ENCODE measurements at places on chromosomes 4 and X.

- DNase-seq = no peak
Observed at GRCh38 chrX:56744996-56745395, 16.0 kb downstream of the NBDY start.

DNA sequence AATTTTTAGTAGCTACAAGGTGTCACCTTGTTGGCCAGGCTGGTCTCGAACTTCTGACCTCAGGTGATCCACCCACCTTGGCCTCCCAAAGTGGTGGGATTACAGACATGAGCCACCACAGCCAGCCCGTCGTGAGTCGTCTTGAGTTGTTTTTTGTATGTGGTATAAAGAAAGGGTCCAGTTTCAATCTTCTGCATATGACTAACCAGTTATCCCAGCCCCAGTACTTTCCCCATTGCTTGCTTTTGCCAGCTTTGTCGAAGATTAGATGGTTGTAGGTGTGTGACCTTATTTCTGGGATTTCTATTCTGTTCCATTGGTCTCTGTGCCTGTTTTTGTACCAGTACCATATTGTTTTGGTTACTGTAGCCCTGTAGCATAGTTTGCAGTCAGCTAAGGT is 105.9 kb downstream of the OR13H1 start:
- no peak for DNase-seq

- DNase-seq = no peak
Observed at GRCh38 chr4:8568068-8568668, 12.0 kb upstream of the GPR78 start.

GRCh38 chrX:9698576-9698975 is 67.1 kb downstream of the GPR143 start:
- no peak for DNase-seq

GRCh38 chrX:25976683-25977310 is 161.3 kb upstream of the MAGEB18 start:
- no peak for DNase-seq

DNA sequence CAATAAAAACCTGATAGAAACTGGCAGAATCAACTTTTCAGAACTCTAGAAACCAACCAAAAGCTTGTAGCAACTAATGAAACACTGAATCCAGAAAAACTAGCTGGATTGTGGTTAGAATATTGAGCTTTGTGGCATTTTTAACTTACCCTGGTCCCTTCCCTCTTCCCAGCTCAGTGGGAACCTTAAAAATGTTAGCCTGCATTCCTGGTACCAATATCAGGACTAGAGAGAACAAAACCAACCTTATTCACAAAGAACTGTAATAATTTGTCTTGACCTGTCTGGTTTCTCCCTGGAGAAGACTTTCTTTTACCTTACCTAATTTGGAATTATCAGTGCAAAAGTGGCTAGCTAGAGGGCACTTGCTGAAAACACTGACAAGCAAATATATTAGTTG is 21.2 kb downstream of the SH3D19 start:
- DNase-seq = no peak

DNA sequence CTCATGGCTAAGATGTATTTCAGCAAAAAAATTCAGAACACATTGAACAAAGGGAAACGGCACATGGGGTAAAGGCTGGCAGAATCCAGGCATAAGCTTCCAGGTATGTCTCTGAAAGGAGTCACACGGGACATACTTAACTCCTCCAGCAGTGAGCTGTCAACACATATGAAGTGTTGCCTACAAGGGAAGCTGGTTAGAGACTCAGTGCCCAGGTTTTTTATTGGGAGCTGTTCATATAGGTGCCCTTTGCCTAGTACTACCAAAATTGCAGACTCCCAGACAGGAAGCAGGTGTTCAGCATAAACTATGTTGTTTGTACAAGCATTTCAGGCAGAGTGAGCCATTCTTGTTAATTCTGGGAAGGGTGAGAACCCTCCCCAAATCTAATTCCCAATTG is 77.4 kb upstream of the PUDP start:
- no peak for DNase-seq

DNA sequence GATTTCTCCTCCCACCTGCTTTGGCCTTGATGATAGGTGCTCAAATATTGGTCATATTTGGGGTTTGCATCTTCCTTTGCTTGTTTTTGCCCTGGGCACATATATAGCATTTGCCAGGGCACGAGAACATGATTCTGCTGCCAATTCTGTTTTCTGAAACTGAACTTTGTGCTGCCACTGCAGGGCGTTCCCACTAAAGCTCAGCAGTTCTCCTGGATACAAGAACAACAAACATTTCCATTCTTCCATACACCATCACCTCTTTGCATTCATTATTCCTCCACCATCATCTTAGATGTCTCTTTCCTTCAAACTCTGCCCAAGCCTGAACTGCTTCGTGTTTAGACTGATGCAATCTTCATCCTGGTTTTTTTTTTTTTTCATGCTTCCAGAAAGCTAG is 36.3 kb upstream of the GATB start:
- no peak for DNase-seq

DNA sequence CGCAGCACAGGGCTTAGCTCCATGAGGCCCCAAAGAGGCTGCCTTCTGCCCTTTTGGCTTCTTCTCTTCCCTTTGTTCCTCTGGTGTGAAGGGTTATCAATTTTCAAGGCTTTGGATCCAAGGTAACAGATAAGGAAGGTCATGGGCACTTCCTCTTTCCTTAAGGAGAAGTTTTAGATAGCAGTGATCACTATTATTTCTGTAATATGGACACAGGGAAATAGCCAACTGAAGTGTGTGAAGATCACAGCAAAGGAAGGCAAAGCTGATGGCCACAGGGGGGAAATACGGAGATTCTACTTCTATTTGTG is 366.8 kb downstream of the UNC5C start:
- no peak for DNase-seq

DNA sequence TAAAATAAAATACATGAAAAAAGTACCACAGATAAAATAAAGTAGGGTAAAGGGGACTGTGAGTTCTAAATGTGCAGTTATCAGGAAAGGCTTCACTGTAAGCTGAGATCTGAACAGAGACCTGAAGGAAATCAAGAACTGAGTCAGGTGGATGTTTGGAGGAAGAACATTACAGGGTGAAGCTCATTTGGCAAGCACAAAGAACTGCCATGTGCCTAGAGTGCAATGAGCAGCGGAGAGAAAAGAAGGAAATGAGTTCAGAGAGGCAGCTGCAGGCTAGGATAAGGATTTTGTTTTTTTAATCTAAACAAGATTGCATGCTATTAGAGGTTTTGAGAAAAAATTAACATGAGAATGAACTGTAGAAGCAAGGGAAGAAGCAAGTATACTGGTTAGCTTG is 373.1 kb downstream of the STPG2 start:
- no peak for DNase-seq

DNA sequence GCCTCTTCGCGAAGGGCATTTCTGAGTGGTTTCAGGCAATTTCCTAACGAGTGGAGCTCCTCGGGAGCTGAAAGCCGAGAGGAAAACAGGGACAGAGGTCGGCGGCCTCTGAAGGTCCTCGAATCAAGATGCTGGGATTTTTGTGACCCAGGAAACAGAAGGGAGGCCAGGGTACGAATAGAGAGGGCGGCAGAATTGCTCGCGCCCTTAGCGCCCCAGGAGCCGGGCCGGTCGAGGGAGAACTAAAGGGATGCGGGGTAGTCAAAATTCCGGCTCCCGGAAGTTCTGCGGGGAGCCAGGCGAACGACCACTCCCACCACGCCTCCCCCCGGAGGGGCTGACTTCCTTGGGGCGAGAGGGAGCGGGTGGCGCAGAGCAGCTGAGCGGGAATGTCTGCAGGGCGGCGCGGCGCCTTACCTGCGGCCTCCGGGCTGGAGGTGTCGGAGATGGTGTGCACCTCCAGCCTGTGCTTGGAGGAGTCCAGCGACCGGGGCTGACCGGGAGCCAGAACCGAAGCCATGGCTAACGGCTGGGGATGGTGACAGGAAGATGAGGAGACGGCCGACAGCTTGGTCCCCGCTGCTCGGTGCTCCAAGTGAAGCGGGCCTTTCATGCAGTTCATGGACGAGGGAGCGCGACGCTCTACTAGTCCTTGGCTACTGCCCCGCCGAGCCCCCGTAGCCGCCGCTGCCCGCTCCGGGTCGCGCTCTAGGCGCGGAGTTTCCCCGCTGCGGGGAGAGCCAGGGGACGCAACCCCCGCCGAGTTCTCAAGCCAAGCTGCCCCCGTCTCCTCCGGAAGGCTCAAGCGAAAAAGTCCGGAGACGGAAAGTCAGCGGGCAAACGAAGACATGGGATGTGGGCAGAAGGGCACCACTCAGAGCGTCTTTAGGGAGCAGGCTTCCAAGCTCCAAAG is 782 bp downstream of the PITX2 start:
- no peak for DNase-seq

- no peak for DNase-seq
Observed at GRCh38 chrX:38970845-38971244, 169.6 kb downstream of the MID1IP1 start.

DNA sequence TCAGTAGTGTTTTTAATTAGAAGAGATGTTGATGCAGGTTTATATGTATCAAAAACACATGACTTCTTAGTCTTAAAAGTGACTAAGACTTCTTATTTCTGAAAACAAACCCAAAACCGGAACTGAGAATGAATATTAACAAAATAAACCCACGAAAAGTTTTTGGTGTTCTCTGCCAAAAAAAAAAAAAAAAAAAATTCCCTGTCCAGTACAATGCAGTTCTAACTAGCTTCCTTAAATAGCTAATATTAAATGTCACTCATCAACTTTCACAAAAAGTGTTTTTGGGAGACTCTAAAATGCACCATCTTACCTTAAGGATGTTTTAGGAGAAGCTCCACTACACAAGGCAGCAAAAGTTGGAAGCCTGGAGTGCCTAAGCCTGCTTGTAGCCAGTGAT is 2.0 kb downstream of the ANKRD37 start:
- no peak for DNase-seq

GRCh38 chrX:99572711-99573110 is 837.4 kb downstream of the PCDH19 start:
- DNase-seq = no peak

- DNase-seq = no peak
Observed at GRCh38 chr4:7266525-7267292, 74.4 kb downstream of the SORCS2 start.

- peak; percentile 16 for DNase-seq
Observed at GRCh38 chr4:38759113-38759789, 23.5 kb downstream of the TLR10 start.

DNA sequence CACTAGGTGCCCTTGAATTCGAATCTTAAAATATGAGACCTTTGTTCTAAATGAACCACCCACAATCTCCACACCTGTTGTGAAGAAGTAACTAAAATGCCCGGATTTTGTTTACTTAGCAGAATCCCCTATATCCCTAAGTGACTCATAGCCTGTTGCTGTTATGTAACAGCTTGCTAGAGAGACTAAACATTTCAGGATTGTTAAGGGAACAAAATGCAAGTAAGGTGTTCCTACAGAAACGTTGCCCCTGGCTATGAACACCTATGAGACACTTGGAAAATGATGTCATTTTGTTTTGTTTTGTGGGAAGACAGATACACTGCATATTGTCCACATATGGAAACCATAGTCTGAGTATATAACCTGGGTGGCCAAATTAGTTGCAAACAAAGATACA is 24.2 kb upstream of the MXRA5 start:
- no peak for DNase-seq

GRCh38 chr4:35725131-35725530 is 519.2 kb downstream of the ARAP2 start:
- no peak for DNase-seq

DNA sequence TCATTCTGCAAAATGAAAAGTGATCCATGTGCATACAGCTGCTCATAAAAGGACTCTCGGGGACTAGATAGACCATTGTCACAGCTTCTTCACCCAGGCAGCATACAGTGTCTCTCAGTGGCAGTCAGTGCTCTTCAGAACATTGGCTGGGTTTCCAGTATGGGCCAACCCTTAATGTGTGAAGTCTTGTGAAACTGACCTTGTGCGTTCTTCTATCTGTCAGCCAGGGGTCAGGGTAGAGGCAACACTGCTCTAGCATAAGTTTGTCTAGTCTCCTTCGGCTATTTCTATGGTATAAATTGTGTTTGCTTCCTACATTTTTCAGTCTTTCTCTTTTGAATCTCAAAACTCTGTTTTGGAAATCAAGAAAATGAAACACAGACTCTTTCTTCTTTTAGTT is 37.0 kb upstream of the SMIM31 start:
- no peak for DNase-seq

GRCh38 chr4:26179316-26179760 is 141.5 kb upstream of the RBPJ start:
- no peak for DNase-seq

GRCh38 chrX:86805241-86805640 is 657.0 kb downstream of the DACH2 start:
- DNase-seq = no peak

DNA sequence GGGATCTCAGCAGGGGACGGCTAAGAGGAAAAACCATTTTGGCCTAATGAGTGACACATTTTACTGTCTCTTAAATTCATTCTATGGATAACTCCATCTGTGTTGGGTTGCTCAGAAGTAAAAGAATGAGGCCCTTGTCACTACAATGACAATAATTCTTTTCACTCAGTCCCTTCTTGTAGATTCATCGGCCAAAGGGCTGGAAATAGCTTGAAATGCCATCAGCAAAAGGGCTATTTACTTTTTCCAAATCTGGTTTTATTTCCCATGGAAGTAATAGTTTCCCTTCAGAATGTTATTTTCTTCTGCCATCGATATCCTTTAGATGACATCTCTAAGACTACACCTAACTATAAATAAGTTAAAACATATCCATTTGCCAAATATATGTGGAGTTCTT is 7.4 kb downstream of the MEPE start:
- DNase-seq = no peak

- DNase-seq = no peak
Observed at GRCh38 chr4:169179609-169180521, 90.9 kb downstream of the SH3RF1 start.

DNA sequence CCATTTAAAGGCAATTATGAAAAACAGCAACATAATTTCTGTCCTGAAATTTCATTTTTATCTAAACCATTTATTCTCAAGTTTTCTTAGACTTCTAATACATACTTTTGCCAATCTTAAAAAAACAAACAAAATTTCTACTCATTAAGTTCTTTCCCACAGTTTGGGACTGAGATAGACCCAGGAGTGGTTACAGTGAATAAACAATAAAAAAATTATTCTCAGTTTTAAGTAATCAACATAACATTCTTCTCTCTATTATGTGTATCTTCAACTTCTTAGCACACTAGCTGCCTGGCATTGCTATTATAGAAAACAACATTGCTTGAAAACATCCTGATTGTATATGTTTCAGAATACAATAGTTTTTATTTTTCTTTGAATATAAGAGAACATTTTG is 532.8 kb downstream of the IL15 start:
- no peak for DNase-seq

DNA sequence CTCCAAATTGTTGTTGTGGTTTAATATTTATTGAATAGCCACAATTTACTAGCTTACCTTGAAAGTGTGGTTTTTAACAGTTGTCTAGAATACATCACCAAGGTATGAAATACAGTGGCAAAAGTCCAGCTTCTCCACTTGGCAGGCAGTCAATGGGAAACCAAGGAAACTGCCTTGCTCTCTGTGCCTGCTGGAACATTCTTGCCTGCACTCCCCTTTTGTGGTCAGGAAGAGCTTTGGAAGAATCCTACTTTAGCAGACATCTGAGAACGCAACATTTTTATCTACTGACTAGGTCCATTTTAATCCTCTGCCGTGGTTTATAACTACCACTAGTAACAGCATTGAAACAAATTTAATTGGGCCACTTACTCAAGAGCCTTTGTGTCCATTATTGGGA is 64.5 kb downstream of the TENM3 start:
- no peak for DNase-seq

GRCh38 chr4:24560868-24561368 is 23.4 kb downstream of the DHX15 start:
- DNase-seq = no peak

- no peak for DNase-seq
Observed at GRCh38 chrX:102976286-102976685, 39.2 kb downstream of the RAB40AL start.

GRCh38 chrX:17361620-17362019 is 13.4 kb upstream of the NHS start:
- DNase-seq = no peak

Measured in NCI-H187 (cell line).